ENCODE measurements at places on chromosomes 3 and 15.

DNA sequence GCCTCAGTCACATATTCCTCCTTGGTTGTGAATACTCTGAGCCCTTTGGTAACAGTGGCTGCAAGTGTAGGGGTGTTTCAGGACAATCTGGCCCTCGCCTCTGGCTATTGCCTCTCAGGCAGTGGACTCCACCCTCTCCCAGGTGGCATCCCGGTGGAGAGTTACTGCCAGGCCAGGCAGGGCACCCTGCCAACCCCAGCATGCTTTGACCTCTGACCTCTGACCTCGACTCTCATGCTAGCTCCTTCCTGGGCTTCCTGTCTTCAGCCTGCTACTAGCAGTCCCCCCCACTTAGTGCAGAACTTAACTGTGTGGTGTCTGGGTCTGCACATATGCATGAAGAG, 5.5 kb downstream of the TM6SF1 start:
- DNase-seq: no peak

GRCh38 chr3:169041677-169042171, 621.8 kb downstream of the MECOM start:
- no peak for DNase-seq

GRCh38 chr3:131491775-131492174, 11.0 kb downstream of the MRPL3 start:
- no peak for DNase-seq

DNA sequence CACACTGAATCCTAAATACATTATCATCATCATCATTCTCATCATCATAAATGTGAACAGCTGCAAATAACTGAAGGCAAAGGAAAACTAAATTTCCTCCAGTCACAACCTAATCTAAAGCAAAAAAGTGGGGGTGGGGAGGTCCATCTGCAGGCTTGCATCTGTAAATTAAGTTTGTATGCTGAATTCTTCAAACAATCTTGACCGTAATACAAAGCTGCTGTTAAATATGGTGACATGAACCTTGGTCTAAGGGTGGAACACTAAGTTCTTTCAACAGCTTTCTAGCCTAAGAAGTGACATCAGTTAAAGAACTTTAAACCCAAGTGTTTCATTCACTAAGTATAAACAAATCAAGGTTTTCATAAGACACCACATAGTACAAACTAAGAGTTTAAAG, 4.3 kb downstream of the LRRFIP2 start:
- DNase-seq: no peak

DNA sequence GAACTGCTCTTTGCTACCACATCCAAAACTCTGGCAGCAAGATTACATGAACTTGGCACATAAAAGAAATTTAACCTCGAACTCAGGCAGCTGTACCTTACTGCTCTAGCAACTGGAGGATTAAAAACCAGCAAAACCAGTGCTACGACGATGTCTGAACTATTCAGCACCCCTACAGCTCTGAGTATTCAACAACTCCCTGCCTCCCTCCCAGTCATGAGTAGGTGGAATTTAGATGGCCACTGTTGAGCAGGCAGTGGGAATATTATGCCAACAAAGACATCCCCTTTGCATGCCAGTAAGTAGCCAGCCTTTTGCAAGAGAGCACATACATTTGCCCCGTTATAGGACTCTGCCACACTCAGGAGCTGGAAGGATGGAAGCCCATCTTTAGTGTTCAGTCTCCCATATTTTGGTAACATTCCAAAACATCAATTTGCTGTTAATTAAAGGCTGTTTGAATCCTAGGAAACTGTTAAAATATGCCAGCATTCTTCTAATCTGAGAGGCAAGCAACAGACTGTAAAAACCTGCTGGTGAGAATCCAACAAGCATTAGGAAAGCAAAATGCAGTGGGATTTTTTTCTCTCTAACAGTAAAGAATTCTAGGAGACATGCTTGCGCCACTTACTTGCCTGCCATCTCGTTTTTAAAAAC, 85.4 kb downstream of the ZNF385D start:
- no peak for DNase-seq

- no peak for DNase-seq
These were observed 1.4 kb downstream of the NDUFB4 start for GRCh38 chr3:120597445-120598049.

GRCh38 chr15:82850731-82851130, 41.3 kb downstream of the WHAMM start:
- DNase-seq: no peak

DNA sequence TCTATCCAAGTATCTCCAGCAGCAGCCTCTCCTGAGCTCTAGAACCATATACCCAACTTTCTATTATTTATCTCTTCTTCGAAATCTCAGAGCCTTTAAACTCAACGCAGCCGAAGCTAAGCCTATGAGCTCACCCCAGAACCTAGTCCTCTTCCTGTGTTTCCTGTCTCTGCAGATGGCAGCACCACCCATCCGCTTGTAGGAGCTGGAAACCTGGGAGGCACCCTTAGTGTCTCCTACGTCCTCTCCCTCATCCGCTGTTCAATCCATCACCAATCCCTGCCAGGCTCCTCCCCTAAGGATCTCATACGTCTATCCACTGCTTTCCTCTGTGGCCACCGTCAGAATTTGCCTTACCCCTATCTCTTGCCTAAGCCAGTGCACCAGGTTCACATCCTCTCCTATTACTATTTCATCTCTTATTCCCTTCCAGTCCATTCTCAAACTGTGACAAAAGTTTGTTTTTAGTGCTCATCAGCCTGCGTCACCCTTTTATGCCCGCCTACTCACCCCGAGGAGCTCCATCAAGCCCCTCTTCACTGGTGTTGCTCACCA, 9.6 kb downstream of the VGLL4 start:
- no peak for DNase-seq

- no peak for DNase-seq
These were observed 258.9 kb downstream of the FHIT start for GRCh38 chr3:60992395-60992794.

DNA sequence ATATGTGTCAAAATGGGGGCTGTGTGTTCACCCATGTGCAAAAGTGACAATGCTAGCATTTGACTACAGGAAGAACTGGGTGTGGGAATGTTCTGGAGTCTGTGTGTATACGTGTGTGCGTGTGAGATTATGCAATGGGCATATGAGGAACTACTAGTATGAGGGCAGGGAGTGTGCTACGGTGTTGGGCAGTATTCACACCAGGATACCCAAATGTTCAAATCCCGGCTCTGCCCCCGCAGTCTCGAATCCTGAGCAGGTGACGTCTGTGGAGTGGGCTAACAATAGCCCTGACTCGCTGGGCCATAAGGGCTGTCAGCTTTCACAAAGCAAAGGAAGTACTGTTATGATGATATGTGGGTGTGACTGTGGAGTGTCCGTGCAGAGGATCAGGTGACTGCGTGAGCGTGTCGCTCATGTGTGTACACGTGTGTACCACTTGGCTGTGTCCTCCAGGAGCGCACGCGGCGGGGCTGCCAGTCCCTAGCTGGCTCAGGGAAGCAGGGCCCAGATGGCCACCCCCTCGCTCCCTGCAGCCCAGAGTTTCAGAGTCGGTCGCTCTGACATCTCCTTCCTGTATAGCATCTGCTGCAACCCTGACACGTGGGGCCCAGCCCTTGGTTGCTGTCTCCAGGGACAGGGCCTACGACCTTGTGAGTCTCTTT, 27.2 kb downstream of the IQSEC1 start:
- no peak for DNase-seq

- no peak for DNase-seq
These were observed 4.6 kb upstream of the P2RY14 start for GRCh38 chr3:151282921-151283320.

DNA sequence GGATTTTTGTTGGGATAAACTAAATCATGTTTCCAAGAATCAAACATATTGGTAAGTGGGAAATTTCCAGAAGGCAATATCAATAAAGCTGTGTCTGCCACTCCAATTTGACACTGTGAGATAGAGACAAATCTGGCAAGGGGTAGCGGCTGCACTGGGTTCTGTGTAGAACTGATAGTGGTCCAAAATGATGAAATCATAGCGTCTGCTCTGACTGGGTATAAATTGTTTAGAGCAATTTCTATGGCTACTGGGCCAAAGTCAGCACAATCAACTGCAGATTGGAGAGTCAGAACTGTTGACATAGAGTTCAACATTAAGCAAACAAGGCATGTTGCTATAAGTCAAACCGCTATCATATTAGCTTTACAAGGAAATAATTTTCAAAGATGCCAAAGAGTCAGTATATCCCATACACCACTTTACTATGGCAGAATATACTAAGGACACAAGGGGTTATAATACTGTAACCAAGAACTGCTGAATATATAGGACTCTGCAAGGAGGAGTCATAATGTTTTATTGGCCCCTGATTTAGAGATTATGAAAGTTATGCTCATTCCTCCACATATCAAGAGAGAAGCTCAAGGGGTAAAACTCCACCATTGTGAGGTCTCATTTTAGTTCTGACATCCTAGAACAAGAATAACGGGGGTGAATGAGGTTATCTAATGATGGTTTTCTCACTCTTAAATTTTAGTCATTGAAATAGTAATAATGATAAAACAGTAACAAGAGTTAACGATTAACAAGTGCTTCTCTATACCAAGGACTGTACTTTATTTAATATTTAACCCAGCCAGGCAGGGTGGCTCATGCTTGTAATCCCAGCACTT, 309.7 kb upstream of the GADL1 start:
- no peak for DNase-seq

DNA sequence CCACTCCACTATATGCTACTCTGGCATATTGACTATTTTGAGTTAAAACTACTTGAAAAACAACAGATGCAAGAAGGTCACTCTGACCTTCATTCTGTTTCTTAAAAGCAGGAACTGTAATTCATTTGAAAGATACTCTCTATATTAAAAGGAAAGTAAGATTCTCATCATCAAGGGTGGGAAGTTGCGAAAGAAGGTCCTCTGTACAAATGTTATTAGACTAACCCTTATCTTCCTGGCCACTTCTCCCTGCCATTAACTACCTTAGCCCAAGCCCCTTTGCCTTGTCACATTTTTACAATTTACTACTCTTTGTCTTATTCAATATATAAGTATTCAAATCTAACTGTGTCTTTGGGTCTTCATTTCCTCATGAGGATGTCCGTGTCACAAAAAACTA, 16.1 kb downstream of the SIDT1 start:
- DNase-seq: no peak

GRCh38 chr15:92818651-92819277, 81.4 kb upstream of the CHD2 start:
- no peak for DNase-seq

DNA sequence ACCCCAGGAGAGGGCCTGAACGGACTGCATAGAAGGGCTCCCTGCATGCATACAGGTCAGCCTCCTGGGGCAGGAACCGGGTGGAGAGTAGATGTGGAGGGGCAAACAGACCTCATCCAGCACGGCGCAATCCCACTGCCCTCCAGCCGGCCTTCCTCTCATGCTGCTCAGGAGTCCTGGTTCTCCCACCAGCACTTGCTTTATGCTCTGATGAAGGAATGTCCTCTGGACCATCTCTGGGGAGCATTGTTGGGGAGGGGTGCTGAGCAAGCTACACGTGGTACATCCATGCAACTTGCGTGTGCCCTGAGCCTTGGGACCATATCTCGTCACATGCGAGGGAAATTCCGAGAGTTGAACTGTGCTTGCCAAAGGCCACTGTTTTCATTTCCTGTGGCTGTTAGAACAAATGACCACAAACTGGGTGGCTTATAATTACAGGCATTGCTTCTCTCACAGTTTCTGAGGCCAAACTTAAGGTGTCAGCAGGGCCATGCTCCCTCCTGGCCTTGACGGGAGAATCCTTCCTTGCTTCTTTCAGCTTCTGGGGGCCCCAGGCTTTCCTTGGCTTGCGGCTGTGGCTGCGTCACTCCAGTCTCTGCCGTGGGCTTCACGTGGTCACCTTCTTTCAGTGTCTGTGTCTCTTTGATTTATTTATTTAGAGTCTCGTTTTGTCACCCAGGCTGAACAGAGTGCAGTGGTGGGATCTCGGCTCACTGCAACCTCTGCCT, 12.2 kb downstream of the SELENOS start:
- DNase-seq: no peak

GRCh38 chr3:13415997-13416793, 3.9 kb downstream of the NUP210 start:
- DNase-seq: no peak

DNA sequence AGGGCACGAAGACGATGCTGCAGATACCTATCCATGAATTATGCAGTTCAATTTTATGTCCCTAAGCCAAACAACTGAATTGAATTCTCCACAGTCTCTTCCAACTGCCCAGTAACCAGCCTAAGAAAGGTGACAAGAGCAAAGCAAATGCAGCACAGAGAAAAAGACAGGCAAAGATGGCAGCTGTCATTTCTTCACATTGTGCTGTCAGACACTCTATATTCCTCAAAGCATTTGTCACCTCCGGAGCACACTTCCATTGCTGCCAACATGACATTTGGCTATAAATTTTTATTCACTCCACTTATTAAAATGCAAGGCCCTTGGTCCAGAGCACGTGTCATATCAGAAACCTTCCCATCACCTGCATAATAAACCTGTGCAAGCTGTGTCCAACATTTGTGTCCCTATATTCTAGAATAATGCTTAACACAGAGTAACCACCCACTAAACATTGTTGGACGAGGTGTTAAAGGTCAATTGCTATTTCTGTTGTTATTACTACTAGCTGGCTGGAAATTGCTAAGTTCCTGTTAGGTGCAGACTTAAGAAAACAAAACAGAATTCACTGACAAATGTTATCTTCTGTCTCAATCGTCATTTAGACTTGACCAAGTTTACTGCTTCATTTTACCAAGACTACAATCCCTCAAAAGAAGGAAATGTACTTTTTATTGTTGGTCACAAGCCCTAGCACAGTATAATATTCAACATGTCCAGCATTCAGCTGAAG, 89.7 kb downstream of the MAGI1 start:
- no peak for DNase-seq

- no peak for DNase-seq
These were observed 329.9 kb upstream of the TPRG1 start for GRCh38 chr3:188841906-188842305.

DNA sequence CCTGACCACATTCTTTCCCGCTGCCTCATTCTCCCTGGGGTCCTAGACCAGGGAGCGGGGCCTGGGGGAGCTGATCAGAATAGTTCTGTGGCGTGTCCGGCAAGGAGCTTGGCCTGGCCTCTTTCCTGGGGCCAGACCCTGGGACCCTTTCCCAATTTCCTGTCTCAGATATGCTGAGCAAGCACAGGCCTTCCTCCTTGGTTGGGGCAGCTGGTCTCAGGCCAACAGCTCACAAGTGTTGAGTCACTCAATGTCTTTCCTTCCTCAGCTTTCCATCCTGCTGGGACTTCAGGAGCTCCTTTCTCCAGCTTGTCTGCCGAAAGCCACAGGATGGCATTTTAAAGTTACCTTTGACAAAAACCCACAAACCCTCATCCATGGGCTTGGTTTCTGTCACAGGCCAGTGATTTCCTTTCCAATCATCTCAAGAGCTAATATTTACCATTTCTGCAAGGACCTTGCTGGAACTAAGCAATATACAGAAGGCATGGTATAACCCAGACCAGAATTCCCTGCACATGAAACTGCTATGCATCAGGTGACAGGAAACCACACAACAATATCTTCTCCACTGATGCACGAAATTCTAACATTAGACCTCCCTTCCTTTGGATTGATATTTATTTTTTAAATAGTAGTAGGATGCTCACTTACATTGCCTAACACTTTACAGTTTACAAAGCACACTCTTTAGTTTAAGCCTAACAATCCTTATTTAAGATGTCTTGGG, 19.5 kb upstream of the TIMP4 start:
- no peak for DNase-seq

All from KG1 (cell line).